ENCODE measurements at places on chromosomes 16 and 17.

GRCh38 chr17:7242717-7243452, 636 bp upstream of the GABARAP start:
- peak; percentile 92 for DNase-seq

- no peak for DNase-seq
These were observed 37.1 kb upstream of the MYLK3 start for GRCh38 chr16:46785076-46785845.

DNA sequence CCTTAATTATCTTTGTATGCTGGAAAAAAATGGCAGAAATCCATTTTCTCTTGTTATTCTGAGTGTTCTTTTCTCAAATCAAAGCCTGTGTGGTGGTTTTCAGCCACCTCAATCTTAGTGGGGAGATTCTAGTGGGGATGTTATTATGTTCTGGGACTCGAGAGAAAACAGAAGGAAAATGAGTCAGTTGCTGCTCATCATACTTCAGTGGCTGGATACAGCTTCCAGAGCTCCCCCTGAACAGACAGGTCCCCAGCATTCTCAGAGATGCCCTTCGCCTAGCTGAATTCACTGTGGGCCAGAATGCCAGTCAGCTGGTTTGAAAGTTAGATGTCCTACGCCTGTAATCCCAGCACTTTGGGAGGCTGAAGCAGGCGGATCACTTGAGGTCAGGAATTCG, 8.5 kb downstream of the ST6GALNAC1 start:
- no peak for DNase-seq

GRCh38 chr16:3654249-3654991, at the start of gene DNASE1:
DNASE1 (plus strand) TSS chr16:3654691; CDS start chr16:3655374, 683 bp downstream.
- DNase-seq = peak; percentile 71

- DNase-seq = no peak
These were observed 2.8 kb upstream of the PVALEF start for GRCh38 chr17:81162491-81162890.

GRCh38 chr16:84754956-84755672, 55.3 kb downstream of the USP10 start:
- no peak for DNase-seq

GRCh38 chr17:75846692-75847613, 2.7 kb upstream of the UNC13D start:
- DNase-seq = no peak

- no peak for DNase-seq
These were observed 32.9 kb upstream of the FBXO47 start for GRCh38 chr17:39000021-39000601.

- DNase-seq = no peak
These were observed 1.3 kb downstream of the CCDC102A start for GRCh38 chr16:57534881-57535658.

- no peak for DNase-seq
These were observed 15.7 kb upstream of the WFDC1 start for GRCh38 chr16:84278968-84279367.

DNA sequence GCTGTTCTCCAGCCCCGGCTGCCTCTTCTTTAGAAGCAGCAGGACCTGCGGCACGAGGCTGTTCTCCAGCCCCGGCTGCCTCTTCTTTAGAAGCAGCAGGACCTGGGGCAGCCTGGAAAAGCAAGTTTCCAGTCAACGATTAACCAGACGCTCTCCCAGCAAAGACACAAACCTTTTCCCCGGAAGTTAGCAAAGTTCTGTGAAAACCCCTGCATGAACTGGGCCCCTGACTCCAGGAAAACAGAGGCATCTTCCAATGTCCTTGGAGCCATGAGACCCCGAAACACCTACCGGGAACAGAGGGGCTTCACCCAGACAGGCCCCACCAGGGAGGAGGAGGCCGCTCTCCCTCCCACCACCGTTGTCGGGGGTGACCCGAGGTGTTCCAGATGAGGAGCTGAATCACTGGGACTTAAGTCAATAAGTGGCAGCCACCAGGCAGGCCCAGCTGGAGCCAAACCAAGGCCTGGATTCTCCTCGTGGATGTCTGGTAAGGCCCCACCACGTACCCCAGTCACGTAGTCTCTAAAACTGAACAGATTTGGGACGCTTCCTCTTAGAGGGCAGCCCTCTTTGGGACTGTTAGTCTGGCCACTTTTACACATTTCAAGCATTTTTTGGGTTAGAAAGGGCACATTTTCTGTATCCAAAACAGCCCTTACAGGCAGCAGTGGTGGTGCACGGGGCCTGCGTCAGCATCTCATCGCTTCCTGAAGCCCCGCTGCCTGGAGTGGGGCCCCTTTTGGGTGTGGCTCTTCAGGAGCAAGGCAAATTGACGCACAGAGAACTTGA, at the start of gene RPH3AL:
TSS of gene RPH3AL (minus strand) at position 387 of the 792 bp plus-strand sequence. CDS start 25,264 bp downstream, outside the sequence.
- DNase-seq = no peak

DNA sequence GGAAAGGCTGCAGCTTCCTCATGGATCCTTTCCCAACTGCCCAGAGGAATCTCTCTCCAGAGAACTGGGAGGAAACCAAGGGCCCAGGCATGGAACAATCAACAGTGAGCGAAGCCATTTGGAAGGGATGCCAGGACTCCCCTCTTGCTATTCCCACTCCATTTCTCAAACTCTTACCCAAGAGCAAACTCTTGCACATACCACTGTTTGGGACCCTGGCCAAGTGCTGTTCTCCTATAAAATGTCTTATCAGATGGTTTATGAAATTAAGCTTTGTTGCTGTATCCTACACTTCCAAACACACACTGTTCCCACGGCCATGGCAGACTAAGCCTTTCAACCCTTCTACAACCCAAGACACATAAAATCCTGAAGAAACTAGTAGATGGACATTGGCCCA, 48.3 kb upstream of the AXIN2 start:
- no peak for DNase-seq

DNA sequence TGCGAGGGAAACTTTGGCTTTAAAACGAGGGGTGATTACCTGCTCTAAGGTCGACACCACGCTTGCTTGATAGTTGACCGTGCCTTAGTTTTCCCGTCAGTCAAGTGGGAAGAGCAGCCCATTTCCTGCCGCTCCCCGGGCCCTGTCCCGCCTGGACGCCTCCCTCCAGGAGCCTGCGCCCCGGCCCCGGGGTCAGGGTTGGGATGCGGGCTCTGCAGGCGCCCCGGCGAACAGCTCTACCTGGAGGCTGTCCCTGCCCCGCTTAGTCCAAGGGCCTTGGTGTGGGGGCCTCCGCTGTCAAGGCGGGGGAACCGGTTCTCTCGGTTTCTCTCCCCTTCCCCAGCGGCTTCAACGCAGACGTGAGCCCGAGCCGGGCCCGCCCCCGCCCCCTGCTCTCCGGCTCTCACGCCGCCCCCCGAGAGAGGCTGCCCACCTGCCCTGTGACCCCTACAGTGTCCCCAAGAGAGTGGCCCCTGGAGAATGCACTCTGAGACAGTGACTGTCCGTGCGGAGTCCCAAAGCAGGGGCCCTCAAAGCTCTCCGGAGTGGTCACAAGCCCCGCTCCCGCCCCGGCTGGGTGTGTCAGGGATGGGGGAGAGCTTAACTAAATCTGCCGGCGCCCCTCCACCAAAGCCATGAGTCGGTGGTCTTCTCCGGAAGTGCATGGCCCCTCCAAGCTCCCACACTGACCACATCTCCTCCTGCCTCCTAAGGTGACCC, 117.4 kb upstream of the SMURF2 start:
- DNase-seq = no peak

DNA sequence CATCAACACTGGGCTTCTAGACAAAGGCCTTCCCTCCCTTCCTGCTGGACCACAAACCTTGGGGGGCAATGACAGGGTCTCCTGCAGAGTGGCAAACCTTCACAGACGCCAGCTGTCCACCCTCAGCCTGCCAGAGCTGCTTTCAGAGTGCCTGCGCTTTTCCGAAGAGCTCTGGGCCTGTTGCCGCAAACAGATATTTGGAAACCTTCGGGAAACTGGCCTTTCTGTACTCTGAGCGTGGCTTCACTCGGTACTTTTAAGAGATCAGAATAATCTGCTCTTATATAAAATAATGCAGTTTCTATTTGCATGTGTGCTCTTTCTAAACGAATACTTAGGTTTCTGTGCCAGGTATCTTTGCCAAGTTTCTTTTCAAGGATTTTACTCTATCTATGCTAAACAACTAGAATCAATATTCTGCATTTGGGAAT, 152.1 kb upstream of the CHMP6 start:
- DNase-seq = no peak

- no peak for DNase-seq
These were observed 7.3 kb downstream of the MILR1 start for GRCh38 chr17:64455993-64456885.

GRCh38 chr17:40075201-40075941, 12.6 kb downstream of the THRA start:
- DNase-seq = peak; percentile 82

DNA sequence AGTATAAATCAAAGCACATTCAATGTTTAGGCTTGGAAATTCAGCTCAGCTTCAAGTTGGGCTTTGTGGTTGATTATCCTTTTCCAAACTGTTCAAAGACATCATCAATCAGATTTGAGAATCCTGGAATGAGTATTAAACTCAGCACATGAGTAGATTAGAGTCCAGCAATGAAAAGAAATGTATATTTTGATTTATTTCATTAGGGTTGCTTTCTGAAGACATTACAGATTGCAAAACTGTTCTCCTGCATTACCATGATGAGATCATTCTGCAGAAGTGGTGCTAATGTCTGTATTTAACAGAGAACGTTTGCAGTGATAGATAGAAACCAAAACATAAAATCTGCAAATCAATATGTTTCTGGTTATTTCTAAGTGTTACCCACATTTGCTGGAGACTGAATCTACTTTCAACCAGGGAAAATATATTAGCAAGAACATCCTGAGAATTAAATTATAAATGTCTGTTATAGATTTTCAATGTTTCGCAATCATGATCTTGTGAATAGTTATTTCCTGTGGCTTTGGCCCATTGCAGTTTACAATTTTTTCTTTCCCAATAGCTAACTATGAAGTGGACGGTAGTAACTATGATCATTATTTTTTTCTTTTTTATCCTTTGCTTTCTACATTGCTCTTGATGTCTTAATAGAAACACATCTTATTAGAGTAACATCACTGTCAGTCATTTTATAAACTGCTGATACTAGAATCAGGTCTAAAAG, 1125.7 kb upstream of the GOT2 start:
- DNase-seq = no peak

DNA sequence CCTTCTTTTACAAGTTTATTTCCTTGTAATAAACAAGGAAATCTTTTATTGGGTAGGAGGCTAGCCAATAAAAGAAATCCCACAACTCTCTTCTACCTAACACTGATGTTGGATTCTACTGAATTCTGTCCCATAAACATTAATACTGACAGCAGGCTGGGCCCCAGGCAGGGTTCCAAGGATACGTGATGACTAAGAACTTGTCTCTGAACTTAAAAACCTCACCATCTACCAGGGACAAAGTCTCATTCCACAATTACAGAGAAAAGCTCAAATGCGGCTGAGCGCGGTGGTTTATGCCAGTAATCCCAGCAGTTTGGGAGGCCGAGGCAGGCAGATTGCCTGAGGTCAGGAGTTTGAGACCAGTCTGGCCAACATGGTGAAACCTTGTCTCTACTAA, 64.9 kb downstream of the ARHGAP17 start:
- no peak for DNase-seq

DNA sequence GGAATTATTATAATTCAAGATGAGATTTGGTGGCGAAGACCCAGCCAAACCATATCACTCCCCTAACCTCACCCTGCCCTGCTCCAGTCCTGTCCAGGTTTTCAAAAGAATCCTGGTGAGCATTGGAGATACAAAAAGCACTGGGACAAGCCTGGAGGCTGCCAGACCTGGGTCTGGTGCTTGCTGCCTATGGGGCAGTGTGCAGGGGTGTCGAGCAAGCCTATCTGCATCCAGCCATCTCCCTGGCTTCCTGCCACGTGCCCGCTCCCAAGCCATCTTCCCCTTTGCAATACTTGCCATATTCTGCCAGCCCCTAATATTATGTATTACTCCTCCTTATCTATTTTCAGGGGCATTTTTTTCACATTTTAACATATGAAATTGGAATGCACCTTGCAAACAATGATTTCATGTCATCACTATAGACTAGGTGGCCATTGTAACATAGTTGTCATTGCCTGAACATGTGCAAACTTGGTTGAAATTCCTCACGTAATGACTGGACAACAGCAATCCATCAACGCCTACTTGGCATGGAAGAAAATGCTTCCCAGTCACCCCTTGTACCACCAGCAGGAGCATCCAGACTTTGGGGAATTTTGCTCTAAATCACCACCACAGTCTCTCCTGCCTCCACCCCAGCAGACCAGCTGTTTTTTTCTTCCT, 8.1 kb upstream of the KDM8 start:
- DNase-seq = no peak

GRCh38 chr17:751269-752001, 629 bp downstream of the GEMIN4 start:
- DNase-seq = no peak

DNA sequence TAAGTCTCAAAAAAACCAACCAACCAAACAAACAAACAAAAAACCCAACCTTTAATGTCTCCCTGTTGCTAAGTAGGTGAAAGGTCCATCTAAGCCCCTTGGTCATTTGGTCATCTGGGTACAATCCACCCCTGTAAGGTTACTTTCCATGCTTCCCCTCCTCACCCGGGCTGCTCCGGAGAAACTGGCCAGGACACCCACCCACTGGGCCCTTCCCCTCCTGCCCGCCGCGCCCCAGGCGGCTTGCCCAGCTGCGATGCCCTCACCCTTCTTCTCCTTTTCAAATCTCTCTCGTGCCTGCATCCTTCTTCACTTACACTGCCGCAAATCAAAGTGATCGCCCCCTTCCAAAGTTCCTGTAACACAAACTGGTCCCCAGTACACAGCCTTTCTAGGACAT, 2.0 kb downstream of the NTAN1 start:
- no peak for DNase-seq

Data from activated T-cell treated with anti-CD3 and anti-CD28 coated beads, Interleukin-2, amount 50 U/mL, for 24 hours (primary cell).